ENCODE measurements at places on chromosomes 1 and 21.

DNA sequence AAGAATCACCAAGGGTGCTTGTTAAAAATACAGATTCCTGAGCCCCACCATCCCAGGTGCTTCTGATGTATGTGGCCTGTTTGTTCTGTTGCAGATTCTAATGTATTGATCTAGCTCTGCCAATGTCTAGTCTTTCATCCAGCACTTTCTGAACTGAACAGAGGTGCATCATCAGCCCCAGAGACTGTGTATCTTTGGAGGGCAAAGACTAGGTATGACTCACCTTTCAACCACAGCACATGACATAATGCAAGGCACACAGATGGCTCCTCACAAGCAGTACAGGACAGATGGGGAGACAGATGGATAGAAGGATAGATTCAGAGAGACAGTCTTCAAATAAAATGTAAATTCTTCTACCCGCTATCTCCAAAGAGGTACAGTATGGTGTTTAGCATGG, 32.3 kb downstream of the CD58 start:
- peak; percentile 34 for DNase-seq

- DNase-seq, result no peak
Measured at GRCh38 chr1:26626994-26627393, 68.8 kb upstream of the ARID1A start.

DNA sequence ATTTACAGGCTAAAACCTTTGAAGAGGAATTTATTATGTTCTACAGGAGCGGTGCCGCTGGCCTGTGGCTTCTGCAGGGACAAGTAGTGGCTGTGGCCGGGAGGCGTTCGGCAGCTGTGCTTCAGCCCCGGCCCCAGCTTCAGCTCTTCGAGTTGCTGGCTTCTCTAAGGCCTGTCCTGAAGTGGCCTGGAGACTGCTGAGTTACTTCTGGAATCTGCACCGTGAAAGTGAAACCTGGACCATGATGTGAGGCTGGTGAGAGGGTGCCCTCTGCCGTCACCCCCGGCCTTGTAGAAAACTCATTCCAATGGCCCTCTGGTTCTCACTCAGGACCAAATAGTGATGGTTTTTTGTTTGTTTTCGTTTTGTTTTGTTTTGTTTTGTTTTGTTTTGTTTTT, 48.1 kb downstream of the PRKCZ start:
- no peak for DNase-seq

DNA sequence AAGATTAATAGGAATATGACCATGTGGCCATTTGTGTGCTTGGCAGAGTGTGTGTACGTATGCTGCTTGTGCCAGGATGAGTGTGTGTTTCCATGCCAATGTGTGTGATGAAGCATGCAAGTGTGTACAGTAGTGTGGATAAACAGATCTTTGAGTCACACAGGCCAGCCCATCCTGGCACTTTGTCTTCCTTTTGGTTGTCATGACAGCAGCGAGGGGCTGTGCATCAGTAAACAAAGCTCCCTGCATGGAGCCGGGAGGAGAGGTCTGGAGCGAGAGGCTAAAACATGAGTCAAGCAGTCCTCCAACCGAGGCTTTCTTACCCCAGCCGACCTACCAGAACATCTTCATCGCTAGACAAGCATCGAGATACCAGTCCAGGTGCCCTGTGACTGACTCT, 221.2 kb downstream of the CACNA1E start:
- no peak for DNase-seq

- DNase-seq, result peak; percentile 54
Measured at GRCh38 chr1:15046487-15047165, 106.9 kb upstream of the TMEM51 start.

DNA sequence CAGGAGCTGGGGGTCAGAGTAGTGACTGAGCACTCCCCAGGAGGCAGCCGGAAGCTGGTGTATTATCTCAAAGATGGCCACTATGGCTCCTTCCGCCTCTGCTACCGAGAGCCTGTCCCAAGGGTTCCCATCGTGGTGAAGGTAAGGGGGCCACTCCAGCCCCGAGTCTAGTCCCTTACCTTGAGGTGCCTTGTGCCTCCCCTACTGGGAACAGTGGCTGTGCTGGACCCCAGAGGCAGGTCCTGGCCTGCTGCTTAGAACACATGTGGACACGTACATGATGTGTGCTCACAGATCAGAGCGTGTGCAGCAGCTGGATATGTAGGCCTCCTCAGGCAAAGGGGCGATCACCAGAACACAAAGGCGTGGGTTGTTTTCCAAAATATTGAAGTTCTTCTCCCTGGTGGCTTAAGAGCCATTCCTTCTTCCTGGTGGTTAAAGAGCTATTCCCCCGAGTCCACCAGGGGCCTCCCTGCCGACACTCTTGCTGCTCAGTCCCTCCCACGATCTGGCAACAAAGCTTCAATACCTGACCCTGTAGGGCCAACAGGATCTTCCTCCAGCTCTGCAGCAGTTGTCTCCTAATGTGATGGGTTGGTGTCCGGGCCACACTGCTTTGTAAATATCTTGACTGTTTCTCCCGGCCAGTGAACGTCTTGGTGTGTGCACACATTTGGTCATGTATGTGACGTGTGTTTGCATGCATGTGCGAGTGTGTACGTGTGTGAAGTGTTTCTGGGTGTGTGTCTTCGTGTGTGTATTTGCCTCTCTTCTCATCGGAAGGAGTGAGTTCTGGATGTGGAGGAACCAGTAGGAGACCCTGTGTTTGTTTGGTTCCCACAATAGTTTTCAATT, 68.4 kb upstream of the TINAGL1 start:
- DNase-seq, result no peak

DNA sequence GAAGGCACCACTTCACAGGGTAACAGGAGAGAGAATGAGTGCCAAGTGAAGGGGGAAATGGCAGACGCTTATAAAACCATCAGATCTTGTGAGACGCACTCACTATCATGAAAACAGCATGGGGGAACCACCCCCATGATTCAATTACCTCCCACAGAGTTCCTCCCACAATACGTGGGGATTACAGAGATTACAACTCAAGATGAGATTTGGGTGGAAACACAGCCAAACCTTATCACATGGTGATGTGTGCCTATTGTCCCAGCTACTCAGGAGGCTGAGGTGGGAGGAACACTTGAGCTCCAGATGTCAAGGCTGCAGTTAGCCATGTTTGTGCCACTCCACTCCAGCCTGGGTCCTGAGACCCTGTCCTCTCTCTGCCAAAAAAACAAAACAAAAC, 56.0 kb upstream of the DSCAM start:
- DNase-seq, result no peak

DNA sequence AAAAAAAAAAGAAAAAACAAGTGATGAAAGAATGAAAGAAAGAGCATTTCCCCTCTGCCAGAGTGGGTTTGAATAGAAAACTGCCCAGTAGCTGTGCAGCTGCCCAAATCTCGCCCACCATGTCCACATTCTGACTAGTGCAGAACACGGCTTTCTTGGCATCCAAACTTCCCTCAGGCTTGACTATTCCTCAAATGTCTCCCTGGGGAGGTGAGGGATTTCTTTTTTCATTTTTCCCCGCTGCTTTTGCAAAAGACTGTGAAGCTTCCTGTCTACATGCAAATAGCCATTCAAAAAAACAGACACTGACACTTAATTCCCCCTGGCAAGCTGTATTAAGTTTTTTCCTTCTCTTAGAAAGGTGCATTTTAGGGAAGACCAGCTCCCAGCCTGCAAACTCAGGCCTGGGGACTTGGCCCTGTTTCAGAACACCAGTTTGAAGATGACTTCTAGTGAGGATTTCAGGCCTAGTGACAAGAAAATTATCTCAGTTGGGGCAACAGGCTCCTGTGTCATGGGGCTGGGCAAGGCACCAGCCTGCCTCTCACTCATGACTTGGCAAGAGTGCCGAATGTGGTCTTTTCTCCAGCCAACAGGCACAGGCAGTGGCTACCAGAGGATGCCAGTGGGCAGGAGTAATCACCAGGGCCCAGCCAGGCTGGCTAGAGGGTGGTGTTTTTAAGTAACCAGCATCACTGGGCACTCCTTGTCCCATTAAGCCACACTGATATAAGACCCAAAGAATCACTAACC, 178.1 kb upstream of the NFIA start:
- peak; percentile 89 for DNase-seq

- no peak for DNase-seq
Measured at GRCh38 chr1:15738416-15739113, 2.5 kb downstream of the SLC25A34 start.

DNA sequence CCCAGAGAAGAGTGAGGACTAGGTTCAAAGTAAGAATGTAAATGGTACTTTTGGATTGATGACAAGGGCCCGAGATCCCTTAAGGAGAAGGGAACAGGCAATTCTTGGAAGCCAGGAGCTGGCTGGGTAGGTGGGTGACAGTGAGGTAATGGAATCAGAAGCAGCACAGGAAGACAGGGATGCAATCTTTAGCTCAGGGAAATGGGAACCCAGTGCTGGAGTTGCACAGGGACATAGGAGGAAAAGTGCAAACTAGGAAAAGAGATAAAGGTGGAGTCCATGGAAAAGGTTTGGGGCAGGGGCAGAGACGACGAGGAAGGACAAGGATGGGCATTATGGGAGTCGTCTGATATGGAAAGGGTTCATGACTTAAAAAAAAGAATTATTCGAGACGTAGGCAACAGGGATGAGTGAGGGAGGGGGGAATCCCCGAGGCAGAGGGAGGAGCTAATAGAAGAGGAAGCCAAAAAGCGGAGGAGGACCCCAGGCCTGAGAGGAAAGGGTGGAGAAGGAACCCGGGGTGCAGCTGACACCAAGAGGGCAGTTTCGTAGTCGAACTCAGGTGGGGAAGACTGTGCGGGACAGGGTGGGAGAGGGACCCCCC, 495 bp downstream of the PI4KB start:
- peak; percentile 57 for DNase-seq

DNA sequence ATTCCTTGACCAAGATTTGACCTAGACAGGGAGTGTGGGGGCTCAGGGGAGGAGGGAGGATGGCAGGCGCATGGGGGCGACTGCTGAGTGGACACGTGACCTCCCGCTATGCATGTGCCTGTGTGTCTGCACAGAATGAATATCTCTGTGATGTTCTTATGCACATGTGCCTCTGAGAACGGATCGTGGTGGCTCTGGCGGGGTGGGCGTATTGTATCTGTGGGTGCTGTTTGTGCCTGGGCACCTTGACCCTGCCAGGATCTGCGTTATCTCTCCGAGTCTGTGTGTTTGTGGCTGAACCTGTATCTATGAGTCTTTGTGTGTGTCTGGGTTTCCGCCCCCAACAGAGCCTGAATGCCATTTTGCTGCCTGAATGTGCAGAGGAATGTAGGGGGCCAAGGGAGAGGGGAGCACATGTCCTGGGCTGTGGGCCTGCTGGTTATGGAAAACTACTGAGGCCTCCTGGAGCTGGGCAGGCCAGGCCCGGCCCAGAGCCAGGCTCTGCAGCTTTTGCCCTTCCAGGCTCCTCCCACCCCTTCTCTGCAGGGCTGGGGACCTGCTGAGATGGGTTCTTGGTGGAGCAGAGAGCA, 102.5 kb downstream of the EBNA1BP2 start:
- peak; percentile 46 for DNase-seq

DNA sequence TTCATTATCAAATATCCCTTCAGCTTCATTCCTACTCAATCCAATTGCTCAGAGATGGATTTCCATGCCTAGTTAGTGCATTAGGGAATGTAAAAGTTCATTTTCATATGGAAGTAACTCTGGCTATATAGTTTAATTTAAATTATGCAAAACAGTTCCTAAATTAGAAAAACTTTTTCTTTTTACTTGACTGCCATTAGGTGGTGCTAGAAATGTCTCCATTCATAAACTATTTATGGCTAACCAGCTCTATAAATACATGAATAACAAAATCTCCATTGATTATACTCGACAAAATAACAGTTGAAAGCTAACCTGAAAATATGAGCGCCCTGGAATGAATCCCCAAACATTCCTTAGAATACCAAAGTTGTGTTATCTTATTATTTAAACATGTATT, 311.4 kb downstream of the USH2A start:
- DNase-seq, result no peak

GRCh38 chr1:238606457-238606856, 715.7 kb upstream of the ZP4 start:
- DNase-seq, result no peak

DNA sequence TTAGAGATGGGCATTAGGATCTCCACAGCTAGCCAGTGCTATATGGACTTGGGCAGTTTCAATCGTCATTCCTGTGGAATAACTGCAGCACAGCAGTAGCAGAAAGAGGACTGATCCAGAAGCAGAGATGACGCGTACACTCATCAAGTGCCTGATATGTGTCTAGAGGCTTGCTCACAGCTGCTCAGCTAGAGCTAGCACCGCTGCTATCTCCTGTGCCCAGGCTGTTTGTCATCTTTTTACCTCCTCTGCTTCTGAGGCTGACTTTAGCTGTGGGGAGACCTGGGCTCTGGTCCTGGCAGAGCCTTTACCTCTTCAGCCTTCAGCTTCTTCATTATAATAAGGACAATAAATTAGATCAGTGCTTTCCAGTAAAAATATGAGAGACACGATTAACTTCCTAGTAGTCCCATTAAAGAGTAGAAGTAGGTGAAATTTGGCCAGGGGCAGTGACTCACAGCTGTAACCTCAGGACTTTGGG, 5.3 kb downstream of the TENT5C start:
- DNase-seq, result peak; percentile 94

- DNase-seq, result no peak
Measured at GRCh38 chr1:8362701-8363101, 44.8 kb downstream of the SLC45A1 start.

DNA sequence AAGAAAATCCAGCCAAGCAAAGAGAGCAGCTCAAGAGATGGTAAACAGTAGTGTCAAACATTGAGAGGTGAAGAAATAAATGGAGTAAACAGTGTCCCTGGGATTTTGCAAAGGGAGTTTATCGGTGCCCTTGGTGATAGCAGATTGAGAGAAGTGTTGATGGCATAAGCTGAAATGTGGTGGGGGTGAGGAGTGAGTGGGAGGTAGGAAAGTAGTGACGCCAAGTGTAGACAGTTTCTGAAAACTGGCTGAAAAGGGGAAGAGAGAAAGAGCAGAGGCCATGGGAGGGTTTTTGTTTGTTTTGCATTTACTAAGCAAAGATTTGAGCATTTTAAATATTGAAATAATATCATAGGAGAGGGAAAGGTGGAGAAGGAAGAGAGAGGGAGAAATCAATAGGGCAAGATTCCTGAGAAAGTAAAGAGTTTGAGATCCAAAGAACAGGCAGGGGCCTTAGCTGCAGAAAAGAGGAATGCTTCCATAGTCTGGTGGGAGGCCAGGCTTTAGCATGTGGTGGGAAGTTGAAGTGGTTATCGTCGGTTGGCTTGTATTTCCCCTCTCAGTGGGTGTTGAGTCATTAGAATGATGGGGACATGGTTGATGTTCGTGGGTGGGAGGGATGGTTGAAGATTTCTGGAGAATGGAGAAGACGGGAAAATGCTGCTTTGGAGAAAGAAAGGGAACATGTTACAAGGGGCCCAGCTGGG, 26.8 kb upstream of the RASAL2 start:
- DNase-seq, result no peak

Data from hematopoietic multipotent progenitor cell treated with erythropoietin and hydrocortisone succinate and interleukin-3 and kit ligand, for 15 days (in vitro differentiated cells).